ENCODE measurements at places on chromosomes 2 and 18. TPM values are rescaled to one million over a fixed set of nuclear protein-coding genes. Genes with fewer than 3 reads are reported as not detected.
A peak's percentile ranks its signal among the peaks of the same experiment; 100 is the strongest.

The FOXD4L1 gene
- not detected for total RNA-seq

- ATAC-seq = no peak
Observed at GRCh38 chr2:147051248-147051647, 793.6 kb upstream of the ACVR2A start.

DNA sequence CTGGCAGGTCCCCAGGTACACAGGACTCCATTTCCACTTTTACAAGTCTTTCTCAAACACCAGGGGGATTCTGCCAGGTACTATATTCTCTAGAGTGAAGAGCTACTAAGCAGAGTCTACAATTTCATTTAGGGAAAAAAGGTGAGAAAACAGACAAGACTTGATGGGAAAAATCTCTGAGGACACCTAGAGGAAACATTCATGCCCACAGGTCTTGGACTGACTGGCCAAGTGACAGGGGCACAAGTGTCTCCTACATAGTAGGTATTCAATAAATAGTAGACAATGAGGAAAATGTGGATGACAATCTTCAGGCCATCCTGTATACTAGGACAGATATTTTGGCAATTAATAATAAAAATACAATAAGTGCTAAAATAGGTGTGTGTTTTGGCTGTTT lies 228.6 kb downstream of the CLIP4 start:
- no peak for ATAC-seq

GRCh38 chr2:226643030-226643945 lies 156.3 kb downstream of the IRS1 start:
- ATAC-seq = peak; percentile 91

DNA sequence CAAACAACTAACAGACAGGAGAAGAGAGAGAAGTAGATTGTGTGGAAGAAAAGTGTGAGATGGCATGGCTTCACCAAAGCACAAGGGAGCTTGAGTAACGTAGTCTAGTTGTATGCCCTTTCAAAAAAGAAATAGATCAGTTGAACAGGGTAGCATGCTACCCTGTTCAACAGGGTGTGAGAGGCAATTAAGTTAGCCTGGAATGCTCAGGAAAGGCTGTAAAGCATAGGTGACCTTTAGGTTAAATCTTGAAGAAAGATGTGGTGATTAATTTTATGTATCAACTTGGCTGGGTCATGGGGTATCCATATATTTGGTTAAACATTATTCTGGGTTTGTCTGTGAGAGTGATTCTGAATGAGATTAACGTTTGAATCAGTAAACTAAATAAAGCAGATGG lies 61.8 kb upstream of the ZC3H15 start:
- no peak for ATAC-seq
